Urinary bladder (tissue), 4 donors: ENCODE measurements at places on chromosomes 1 and 21. TPM values are rescaled to one million over a fixed set of nuclear protein-coding genes. Genes with fewer than 3 reads are reported as not detected.

DNA sequence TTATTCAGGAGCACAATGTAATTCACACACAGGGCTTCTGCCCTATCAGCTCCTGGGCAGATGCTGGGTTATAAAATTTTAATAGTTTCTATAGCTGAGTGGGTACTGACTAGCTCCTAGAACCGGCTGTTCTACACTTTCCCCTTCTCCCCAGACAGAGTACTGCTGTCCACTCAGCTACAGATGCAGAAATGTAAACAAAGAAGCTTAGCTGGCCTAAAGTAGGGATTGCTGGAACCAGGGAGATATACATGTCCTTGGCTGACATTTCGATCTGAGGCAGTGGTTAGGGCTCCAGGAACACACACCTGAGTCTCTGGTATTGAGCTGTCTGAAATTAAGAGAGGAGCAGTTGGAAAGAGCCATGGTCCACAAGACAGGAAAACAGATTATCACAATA is 211.5 kb upstream of the USP24 start:
- DNase-seq, result no peak

DNA sequence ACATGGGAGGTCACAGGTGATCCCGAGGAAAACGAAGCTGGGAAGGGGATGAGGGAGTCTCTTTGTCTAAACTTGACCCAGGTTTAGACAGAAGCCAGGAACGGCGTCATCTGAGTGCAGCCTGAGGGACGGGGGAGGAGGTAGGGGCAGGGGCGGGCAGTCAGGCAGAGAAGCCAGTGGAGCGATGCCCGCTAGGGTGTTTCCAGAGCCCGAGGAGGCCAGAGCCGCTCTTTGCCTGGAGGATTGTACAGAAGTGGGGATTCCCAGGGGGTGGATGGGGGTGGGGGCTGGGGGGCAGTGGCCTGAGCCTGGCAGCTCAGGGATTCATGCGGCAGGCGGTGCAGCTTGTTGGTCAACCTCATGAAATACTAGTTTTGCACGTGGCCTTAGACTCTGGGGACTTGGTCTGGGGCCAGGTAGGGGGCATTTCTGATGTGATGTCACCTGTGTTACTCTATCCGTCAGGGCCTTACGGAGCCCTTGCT is 58.4 kb downstream of the VPS26C start:
- DNase-seq, result no peak

Gene CLIC6
- polyA plus RNA-seq, result 4.6 TPM

- no peak for DNase-seq
Measured at GRCh38 chr1:42887366-42887765, 41.0 kb downstream of the ZNF691 start.

GRCh38 chr1:243686159-243686558 is 163.9 kb downstream of the AKT3 start:
- no peak for DNase-seq

Gene NES
- polyA plus RNA-seq, result 38.2 TPM

DNA sequence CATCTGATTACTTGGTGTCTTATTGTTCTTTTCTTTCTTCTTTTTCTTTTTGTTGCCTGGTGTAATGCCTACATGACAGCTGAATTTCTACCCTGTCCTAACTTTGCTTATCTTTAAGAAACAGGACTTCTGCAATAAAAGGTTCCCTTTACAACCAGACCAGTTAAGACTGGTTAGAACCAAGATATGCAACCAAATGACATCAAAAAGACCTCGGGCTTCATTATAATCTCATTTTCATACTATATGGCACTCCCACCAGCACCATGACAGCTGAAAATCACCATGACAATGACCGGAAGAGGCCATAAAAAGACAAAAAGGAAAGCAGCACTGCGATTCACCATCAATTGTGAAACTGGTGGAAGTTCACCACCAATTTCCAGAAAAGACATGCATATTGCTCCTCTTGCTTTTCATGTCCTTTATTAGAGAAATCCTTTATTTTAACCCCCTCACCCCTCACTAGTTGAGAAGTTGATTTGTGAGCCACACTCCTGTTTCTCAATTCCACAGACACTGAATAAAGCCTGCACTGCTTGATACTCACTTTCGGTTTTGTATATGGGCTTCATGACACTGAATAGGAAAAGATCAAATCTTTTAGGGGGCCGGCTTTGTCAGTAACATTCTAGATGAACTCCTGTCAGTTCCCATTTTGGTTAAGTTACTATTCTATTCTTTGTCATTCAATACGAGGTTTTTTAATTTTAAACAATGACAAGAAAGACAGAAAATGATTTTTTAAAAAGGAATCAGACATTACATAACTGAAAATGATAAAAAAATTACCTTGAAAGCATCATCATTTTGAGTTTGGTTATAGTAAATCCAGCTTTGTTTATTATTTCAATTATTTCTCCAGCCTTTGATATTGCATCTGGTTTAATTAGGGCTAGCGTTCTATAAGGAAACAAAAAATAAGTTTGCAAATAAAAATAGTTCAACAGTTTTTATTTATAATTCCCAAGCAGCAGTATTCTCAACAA is 58.1 kb downstream of the NME7 start:
- DNase-seq, result no peak

Gene TFF2
- polyA plus RNA-seq, result not detected
